ENCODE measurements at places on chromosomes 16 and 17.

DNA sequence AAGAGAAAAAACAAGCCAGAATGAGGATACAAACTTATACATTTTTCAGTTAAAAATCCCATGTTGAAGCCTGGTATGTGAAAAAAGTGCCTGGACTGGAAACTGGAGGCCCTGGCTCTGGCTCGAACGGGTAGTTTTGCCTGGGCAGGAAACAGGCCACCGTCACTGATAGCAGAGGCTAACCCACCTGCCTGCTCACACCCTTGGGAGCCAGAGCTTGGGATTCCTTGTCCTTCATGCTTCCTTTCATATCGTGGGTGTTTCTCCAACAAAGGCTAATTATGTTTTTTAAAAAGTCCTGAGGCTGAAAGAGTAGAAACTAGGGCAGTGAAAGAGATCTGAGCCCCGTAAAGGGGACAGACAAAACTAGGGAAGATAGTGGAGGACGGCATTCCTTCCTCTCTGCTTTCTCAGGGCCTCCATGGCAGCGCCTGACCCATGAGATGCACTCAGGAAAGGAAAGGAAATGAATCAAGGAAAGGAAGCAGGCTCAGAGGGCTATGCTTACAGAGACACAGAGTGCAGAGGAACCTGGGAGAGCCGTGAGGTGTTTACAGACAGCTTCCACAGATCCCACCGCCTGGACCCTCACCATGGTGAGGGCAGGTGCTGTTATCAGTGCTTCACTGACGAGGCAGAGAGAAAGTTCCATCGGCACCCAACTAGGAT is 138.1 kb downstream of the PARN start:
- DNase-seq, result no peak

DNA sequence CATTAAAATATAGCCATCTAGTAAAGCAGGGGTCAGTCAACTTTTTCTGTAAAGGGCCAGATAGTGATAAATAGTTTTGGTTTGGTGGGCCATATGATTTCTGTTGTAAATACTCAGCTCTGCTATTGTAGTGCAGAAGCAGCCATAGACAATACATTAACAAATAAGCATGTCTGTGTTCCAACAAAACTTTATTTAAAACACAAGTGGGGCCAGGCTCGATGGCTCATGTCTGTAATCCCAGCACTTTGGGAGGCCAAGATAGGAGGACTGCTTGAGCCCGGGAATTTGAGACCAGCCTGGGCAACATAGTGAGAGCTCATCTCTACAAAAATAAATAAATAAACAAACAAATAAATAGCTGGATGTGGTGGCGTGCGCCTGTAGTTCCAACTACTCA is 60.8 kb upstream of the TANC2 start:
- DNase-seq, result no peak

- DNase-seq, result peak; percentile 80
Measured at GRCh38 chr17:9021158-9021991, at the start of gene NTN1. Gene NTN1, plus strand, starts transcription at chr17:9021510. Its CDS starts 864 bp downstream, at chr17:9022374.

- DNase-seq, result no peak
Measured at GRCh38 chr17:57585341-57586195, 159.5 kb downstream of the CCDC182 start.

- DNase-seq, result no peak
Measured at GRCh38 chr17:68346448-68346847, 55.2 kb downstream of the ARSG start.

DNA sequence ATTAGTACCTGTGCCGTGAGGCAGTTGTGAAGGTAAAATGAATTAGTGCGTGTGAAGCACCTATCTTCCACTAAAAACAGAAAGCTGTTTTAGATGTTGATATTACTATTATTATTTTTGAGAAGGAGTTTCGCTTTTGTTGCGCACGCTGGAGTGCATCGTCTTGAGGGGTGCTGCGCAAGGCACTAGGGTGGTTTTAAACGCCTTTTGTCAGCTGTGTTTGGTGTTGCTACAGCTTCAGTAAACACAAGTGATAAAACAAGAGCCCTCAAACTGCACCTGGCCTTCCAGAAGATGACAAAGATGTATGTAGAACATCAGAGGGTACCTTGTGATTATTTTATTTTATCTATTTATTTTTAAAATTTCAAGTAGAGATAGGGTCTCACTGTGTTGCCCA is 38.2 kb downstream of the PLCG2 start:
- no peak for DNase-seq

DNA sequence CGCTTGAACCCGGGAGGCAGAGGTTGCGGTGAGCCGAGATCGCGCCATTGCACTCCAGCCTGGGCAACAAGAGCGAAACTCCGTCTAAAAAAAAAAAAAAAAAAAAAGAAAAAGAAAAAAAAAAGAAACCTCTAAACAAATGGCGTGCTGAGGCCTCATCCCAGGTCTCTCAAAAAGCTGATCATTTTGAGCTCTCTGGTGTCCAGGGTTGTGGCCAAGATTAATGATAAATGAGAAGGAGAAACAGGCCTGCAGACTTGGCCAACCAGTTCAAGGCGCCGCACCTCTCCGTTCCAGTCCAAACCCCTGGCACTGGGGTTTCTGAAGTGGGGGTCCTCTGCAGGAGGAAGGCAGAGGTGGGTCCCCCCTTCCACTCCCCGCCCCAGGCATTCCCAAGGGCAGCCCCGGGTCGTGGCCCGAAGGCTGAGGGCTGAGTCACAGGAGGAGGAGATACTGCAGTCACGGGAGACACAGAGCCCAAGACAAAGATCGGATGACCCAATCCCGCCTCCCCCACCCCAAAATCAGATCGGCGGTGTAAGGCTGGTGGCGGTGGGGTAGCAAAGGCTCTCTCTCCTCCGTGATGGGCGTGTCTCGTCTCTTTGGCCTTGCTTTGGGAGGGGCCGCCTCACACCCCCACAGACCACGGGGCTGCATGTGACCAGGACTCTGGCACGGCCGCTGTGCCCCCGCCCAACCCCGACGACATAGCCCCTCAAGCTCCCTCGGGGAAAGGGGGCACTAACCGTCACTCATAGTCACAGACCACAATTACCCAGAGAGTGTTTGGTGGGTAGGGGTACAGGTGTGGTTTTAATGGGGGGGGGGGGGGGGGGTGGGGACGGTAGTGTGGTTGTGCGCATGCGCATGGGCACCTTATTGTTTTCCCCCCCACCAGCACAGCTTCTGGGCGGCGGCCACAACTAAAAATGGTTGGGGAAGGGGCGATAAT is 1.1 kb downstream of the VAT1 start:
- peak; percentile 93 for DNase-seq

- no peak for DNase-seq
Measured at GRCh38 chr17:11495613-11496012, 102.7 kb upstream of the DNAH9 start.

- DNase-seq, result peak; percentile 15
Measured at GRCh38 chr17:6528557-6528956, 27.8 kb downstream of the PITPNM3 start.

- DNase-seq, result no peak
Measured at GRCh38 chr17:29585080-29585751, 4.2 kb downstream of the GIT1 start.

DNA sequence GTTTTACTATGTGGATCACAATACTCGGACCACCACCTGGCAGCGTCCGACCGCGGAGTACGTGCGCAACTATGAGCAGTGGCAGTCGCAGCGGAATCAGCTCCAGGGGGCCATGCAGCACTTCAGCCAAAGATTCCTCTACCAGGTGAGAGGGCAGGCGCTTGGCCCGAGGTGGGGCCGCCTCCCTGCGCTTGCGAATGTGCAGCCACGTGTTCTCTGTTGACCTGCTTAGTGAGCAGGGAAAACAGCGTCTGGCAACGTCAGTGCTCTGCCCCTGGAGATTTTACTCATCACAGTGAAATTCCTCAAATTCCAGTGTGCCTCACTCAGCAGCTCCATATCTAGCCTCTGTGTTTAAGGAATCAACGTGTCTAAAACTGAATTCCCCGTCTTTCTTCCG is 33.4 kb upstream of the CLEC18A start:
- DNase-seq, result peak; percentile 86

DNA sequence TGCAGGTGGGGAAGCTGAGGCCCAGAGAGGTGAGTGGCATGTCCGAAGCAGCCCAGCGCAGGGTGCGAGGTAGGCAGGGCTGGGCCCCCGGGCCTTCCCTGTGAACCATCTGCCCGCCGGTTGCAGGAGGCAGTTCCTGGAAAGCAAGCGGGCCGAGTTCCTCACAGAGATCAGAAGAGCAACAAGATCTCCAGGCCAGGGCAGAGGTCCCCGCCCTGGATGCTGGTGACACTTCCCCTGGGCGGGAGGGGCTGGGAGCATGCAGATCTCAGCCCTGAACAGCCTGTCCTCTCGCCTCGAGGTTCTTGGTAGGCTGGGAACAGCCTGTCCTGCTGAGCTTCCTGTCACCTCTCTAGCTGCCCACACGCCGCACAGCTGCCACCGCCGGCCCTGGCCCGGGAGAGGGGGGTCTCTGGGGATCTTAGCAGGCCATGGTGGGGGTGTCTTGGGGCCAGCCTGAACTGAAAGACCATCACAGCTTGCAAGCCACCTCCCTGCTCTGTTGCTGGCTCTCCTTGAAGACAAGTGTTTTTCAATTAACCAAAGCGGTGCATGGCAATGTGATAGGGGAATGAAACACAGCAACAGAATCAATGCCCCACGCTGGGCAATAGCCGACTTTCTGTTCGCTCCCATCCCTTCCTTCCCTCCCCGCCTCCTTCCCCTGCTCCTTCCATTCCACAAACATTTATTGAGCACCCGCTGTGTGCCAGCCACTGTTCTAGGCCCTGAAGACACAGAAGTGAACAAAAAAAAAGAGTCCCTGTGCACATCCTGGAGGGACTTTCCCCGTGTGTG is 31.7 kb downstream of the SOCS1 start:
- peak; percentile 86 for DNase-seq

DNA sequence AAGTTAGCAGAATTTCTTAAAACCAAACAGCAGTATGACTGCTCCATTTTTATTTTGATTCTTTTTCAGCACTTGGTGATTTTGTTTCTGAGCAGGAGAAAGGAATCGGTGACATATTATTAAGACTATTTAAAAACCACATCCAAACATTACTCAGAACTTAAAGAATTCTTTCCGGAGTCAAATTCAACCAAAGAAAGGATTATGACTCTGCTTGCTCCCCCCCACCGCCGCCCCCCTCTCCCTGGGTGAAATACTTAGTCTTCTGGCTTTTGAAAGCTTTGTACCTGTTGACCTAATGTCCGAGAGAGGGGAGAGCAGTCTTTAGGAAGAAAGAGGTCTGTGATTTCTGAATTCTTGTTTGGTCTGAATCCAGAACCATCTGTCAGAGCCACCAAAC is 17.9 kb upstream of the COL1A1 start:
- DNase-seq, result no peak

- no peak for DNase-seq
Measured at GRCh38 chr17:76474238-76474637, 6.8 kb downstream of the AANAT start.

DNA sequence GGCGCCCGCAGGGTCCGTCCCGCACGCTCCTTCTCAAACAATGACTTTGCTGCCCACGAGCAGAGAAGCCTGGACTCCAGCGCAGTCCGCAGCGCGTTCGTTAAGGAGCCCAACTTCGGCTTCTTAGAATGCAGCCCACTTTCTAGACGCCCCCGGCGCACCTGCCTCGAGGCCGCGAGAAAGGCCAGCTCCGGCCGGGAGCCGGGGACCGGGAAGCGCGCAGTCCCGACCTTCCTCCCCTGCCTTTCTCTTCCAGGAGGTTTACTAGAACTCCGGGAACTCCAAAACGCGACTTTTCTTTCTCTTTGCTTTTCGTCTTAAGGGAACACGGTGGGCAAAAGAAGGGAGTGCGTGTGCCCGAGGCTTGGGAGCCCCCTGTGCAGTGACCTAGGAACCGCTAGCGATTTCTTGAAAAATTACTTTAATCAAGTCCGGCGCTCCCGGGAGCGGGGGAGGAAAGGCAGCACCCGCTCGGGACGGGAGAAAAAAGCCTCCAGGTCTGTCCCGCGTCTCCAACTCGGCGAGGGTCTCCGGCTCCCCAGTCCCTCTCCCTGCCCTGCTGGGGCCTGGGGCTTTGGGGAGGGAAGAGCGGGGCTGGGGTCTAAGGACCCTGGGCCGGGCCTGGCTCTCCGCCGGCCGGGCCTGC is 2.6 kb downstream of the HNF1B start:
- DNase-seq, result no peak

DNA sequence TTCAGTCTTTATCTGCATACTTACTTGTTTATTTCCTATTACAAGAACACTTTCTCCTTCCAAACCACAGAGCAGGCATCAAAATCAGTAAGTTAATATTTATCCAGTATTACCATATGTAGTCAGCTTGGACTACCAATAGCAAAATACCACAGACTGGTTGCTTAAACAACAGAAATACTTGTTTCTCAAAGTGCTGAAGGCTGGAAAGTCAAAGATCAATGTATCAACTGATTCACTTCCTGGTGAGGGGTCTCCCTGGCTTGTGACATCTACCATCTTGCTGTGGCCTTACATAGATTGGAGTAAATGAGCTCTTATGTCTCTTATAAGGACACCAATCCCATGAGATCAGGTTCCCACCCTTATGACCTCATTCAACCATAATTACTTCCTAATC is 2.6 kb downstream of the STXBP4 start:
- no peak for DNase-seq

- DNase-seq, result no peak
Measured at GRCh38 chr16:48607056-48607825, 2.7 kb downstream of the N4BP1 start.

DNA sequence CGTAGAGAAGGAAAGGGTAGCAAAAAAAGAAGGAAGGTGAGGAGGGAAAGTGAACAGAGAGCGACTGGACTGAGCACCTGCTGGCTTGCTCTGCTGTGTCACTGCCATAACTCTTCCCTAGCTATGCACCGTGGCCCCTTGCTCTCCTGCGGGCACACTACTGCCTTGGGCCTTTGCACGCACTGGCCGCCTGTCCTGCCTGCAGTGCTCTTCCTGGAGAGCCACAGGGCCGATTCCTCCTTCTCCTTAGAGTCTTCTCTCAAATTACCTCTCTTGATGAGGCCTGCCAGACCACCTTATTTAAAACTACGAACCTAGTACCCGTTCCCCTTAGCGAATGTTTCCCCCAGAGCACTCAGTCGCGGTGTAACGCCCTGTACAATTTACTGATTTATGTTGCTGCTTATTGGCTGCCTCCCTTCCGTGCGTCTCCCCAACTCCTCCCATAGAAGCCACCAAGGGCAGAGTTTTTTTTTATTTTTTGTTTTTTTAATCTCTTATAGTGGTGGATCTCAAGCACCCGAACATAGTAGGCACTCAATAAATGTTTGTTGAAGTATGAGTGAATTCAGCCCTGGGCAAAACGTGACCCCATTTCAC is 70.3 kb downstream of the RAI1 start:
- DNase-seq, result no peak

- DNase-seq, result no peak
Measured at GRCh38 chr17:32746280-32746679, 130.6 kb downstream of the MYO1D start.

GRCh38 chr17:31448467-31449077 is 57.1 kb downstream of the RAB11FIP4 start:
- DNase-seq, result no peak

Measured in sigmoid colon (tissue), 7 donors.